ENCODE measurements at places on chromosomes 5 and 9. TPM values are rescaled to one million over a fixed set of nuclear protein-coding genes. Genes with fewer than 3 reads are reported as not detected.
A peak's percentile ranks its signal among the peaks of the same experiment; 100 is the strongest.

Gene FOXD4L3
- 0.11 TPM for polyA plus RNA-seq

Gene PLGRKT
- 36.0 TPM for polyA plus RNA-seq

Gene PARP8
- 16.3 TPM for polyA plus RNA-seq

Gene SPINK6
- polyA plus RNA-seq = not detected

Gene MYMK
- polyA plus RNA-seq = not detected

Gene AGXT2
- 26.9 TPM for polyA plus RNA-seq

Gene PDGFRB
- polyA plus RNA-seq = 113 TPM

DNA sequence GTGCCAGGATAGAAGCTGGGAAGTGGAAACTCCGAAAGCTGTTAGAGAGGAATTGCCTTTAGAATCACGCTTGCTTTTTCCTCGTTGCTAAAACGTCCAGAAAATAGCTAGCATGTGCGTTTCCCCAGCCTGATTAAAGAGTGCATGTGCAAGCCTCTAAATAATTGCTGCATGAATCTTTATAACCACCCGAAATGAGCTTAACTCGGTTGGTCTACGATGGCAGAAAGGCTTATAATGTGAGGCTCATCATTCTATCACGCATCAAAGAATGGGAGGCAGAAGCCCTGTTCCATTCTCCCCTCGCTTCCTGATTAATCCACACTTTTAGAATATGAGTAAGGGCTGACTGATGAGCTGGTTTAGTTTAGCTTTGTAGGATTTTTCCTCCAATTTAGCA lies 394.6 kb upstream of the WWC1 start:
- DNase-seq = no peak

DNA sequence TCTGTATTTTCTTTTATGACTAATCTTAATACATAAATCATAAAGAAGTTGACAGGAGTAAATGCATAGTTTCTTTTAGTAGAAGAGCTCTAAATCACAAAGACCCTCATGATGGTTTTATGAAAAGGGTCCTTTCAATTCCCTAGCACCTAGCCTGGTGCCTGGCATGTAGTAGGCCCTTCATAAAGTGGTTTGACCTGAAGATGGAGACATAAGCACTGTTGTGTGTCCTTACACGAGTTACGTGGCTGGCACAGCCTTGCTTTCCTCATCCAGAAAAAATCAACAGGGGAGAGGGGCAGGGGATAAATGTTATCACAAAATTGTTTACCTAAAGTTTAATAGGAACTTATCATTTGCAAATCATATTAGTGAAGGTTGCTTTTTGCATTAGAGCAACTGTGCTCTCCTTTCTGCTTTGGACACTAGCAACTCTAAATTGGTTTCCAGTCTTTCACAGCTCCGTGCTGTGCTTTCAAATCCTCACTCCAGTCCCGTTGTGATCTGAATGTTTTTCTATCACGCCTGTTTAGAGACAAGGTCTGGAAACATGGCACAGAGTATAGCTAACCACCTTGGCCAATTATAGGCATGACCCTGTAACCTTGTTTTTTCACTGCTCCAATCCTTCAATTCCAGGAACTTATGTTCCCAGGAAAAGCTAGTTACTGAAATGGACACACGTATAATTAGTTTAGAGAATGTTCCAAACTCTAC lies 55.7 kb downstream of the ARL15 start:
- DNase-seq = no peak

DNA sequence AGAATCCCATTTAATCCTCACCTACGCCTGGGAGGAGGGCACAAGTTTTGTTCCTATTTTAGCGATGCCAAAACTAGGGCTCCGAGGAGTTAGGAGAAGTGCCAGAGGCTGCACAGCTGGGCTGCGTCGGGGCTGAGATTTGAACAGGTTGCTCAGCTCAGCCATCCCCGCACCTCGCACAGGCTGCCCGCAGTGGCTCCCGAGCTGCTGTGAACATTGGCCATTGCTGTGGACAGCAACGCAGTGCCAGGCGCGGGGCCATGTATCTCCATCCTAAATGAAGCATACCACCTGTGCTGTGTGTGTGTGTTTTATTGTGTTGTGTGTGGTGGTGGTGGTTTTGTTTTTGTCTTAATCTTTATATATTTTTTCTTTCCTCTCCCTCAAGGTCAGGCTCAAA lies 52.0 kb downstream of the AK8 start:
- DNase-seq = no peak

- no peak for DNase-seq
Observed at GRCh38 chr9:100794738-100795269, 216.9 kb downstream of the CAVIN4 start.

DNA sequence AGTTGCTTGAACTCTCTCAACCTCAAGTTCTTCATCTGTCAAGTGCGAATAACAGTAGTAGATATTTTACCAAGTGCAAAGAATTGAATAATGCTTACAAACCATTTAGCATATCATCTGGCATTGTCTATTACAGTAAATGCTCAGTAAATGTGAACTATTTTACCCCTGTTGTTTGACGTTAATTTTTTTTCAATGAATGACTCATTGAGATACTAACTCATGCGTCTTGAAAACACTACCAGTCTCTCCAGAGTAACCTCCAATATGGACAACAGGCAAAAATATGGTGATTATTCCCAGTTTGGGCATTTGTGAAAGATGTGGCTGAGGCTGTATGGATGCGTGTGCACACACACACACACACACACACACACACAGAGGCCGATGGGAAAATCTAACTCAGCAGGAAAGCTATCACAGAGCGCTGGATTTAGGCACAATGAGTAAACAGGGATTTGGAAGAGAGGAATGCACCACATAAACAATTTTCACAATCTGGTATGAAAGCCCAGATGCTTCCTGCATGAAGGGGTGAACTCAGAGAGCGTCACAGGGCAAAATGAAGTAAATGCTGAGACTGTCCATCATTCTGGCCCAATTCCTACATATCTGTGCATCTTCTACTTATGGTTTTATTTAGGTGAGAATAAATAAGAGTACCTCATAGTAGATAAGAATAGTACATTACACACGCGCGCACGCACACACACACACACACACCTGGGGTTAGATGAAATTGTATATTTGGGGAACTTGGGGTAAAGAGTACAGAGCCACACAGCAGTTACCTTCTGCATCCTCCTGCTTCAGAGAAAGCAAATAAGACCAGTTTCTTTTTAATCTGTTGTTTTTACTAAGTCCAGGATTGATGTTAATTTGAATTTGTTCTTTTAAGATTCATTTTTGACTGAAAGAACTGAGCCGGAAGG lies 128.7 kb downstream of the PALM2AKAP2 start:
- no peak for DNase-seq

DNA sequence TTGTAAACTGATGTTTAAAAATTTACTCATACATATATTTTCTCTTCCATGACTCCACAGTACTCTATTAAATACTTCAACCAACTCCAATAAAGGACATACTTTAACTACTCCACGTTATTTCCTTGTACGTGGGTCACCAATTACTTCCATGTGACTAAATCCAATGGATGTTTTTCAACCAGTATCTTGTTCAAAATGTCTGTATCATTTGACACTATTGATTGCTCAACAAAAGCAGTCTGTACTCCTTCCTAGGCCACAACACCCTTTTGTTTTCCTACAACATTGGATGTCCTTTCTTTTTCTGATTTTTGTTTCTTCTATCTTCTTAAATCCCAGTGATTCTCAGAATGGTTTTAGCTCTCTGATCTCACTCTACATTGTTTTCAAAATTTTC lies 943.7 kb downstream of the EFNA5 start:
- no peak for DNase-seq

- DNase-seq = no peak
Observed at GRCh38 chr9:98488571-98489312, 220.0 kb downstream of the GABBR2 start.

DNA sequence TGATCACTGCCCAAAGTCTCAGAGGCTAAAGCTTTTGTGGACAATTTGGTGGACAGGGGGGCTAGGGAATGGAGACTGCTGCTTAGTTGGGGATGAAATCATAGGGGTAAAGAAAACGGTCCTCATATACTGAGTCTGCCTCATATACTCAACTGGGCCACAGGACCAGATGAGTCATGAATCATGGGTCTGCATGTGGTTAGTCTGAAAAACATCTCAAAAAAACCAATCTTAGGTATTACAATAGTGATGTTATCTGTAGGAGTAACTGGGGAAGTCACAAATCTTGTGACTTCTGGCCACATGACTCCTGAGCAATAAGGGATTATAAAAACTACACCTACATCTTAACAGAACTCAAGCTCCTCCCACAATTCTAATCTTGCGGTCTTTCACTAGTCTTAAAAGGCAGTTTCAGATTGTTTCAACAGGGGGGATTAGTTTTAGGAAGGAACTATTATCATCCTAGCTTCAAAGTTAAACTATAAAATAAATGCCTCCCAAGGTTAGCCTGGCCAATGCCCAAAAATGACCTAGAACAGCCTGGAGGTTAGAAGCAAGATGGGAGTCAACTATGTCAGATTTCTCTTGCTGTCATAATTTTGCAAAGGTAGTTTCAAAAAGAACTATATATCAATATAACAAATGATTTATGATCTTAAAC lies 17.5 kb downstream of the TMEM161B start:
- DNase-seq = no peak

DNA sequence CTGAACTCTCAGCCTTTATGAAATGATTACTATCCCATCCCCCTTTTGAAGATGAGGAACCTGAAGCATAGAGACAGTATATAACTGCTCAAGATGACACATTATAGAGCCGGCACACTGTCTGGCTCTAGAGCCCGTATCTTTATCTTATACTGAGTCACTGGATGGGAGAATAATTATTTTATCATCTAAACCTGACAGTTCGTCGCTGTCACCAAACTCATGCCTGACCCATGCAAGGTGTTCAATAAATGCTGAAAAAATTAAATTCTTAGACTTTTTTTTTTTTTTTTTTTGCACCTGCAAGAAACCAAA lies 38.8 kb downstream of the HOMER1 start:
- no peak for DNase-seq

GRCh38 chr9:37371565-37372464 lies 50.7 kb upstream of the GRHPR start:
- DNase-seq = no peak

DNA sequence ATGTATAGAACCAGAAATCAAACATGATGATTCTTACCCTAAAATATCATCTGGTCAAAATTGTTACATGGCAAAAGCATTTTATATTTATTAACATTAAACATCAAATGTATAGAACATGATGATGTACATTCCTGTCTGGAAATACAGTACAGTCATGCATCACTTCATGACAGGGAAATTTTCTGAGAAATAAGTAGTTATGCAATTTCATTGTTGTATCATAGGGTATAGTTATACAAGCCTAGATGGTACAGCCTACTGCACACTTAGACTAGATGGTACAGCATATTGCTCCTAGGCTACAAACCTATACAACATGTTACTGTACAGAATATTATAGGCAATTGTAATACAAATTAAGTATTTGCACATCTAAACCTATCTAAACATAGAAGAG lies 64.6 kb upstream of the VCAN start:
- no peak for DNase-seq

DNA sequence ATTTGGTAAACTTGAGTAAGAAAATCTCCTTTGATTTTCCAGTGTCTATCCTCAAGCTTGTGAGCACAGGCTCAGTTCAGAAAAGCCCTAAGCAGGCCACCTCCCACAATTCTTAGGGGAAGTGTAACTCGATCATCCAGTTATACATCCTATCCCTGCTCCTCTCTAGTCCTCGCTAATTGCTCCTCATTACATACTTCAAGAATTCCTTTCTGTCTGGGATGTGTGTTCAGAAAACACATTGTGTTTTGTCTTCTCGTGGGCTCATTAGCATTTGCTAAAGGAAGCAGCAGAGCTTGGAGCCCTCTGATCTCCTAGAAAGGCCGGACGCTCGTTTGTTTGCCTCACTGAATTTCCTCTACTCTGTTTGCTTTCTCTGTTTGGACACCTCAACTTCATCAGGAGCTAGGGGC lies 268.2 kb upstream of the RFX3 start:
- peak; percentile 77 for DNase-seq

- DNase-seq = no peak
Observed at GRCh38 chr9:15755660-15756059, 202.8 kb downstream of the CCDC171 start.

GRCh38 chr9:116990592-116990991 lies 303.5 kb downstream of the TRIM32 start:
- no peak for DNase-seq

DNA sequence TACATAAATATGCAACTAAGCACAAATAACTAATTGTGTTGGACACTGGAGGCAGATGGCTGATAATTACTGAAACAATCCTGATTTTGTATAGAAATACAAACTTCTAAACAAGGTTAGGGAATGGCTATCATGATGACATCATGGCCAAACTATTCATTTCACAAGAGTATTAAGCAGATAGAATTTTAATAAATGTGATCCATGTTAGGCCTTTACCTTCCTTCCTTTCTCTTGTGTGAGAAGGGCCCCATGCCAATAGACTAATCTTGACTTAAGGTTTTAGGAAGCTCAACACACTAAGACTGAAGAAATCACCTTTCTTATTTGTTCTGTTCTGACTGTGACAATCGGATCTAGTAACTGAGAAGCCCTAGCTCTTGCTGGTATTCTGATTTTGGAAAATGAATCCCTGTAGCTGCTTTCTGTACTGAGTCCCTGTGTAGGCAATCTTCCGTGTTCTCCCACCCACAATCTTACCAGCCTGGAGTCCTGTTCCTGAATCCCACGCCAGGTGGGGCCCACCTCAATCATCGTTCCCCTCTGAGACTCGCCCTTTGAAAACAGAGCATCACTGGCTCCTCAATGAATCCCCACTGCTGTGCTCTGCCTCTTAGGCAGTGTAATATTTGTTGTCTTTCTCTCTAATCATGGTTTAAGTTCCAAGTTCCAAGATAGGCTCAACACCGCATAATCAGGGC lies 168.7 kb upstream of the GNA14 start:
- DNase-seq = no peak

DNA sequence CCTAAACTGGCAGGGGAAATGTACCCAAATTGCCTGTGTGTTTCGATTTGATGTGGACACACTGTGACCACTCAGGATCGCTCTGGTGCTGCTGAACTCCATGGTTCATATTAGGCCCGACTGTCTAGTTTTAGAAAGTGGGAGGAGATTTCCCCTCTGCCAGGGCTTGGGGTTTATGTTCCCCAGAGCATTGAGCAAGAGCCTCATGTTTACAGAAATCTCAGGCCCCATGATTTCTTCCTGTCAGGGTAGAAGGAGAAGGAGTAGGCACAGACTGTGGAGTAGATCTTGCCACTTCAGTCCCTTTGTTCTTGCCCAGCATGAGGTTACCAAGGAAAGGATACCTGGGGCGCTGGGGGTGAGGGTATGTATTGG lies 40.8 kb upstream of the GLRX start:
- no peak for DNase-seq

DNA sequence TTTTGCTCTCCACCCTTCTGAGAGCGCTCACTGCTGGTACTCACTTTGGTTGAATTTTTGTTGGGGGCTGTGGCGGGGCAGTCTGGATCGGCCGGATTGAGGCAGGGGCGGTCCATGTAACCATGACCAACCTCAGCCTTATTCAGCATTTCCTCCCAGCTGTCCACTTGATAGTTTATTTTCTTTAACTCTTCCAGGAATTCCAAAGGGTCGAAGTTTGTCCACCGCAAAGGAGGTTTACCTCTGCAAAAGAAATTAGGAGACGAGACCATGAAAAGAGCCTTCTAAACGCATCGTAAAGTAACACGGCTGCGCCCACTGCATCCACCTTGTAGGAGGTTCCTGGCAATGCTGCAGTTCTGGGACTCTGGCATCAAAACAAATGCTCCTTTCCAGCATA lies 36.4 kb downstream of the PTCH1 start:
- DNase-seq = no peak

- DNase-seq = no peak
Observed at GRCh38 chr5:5793242-5794117, 371.0 kb downstream of the ICE1 start.

GRCh38 chr9:80134487-80134886 lies 562.7 kb downstream of the TLE4 start:
- no peak for DNase-seq

- no peak for DNase-seq
Observed at GRCh38 chr5:11177999-11178711, 417.1 kb upstream of the DAP start.
